ENCODE measurements at places on chromosomes 1 and 21.
A peak's percentile ranks its signal among the peaks of the same experiment; 100 is the strongest.

DNA sequence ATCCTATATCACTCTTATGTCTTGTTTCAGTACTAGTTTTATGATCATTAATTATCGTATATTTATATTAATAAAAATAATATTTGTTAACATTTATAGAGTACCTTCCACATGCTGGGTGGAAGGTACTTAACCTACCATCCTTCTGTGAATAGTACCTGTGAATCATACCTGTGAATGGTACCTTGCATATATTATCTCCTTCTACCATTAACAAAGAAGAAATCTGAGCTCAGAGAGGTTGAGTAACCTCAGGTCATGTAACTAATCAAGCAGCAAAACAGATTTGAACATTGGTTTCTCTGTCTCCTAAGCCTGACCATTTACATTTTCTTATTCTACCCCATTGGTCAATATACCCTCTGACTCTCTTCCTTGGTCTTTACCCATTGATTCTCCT lies 174.4 kb upstream of the UBE2U start:
- DNase-seq = no peak

DNA sequence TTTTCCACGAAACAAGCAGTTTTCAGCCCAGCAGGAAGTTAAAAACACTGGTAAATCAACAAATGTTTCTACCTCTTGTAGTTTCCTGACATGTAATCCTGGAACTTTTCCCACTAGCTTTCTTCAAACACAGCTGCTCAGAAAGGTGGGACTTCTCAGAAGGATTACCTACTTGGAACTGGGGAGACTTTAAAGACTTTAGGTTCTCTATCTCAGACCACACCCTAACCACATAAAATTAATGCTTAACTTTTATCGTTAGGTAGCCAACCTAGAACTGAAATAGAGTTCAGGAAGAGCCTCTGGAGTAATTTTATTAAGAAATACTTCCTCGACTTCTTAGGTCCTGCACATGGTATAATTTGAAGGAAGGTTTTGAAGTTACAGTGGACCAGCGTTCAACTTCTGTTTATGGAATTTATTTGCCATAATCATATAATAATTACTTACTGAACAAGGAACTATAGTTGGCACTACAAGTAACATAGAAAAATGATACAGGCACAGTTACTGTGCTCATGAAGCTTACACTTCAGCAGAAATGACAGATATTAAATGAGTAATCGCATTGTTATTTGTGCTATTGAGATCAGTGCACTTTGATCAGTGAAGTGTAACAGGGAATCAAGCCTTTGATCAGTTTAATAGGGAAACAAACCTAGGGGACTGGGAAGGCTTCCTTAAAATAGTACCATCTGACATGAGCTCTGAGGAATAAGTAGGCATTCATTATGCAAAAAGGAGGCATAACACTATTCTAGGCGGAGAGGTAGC lies at the start of gene BCL2L15:
Gene BCL2L15, minus strand, starts transcription at position 180 of the 774 bp plus-strand sequence. CDS start 206 bp downstream, outside the sequence.
- DNase-seq = no peak

DNA sequence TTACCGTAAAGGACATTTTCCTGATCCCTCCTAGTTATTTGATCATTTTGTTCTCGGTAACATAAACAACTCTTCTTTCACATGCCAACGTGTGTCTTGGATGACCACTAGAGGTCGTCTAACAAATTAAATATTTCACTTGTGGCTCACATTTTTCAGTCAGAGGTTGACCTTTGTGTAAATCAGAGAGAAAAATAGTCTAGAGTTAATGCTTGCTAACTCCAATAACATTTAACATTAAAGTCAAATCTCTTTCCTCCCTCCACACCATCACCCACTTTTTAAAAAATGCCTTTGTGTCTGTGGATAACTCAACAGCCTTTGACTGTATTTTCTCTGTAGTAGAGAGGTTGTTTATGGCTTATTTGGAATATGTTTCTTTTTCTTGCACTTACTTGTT lies 220.5 kb upstream of the B3GALT2 start:
- DNase-seq = peak; percentile 70

- DNase-seq = no peak
Observed at GRCh38 chr1:35345439-35345981, 77.0 kb downstream of the ZMYM4 start.

DNA sequence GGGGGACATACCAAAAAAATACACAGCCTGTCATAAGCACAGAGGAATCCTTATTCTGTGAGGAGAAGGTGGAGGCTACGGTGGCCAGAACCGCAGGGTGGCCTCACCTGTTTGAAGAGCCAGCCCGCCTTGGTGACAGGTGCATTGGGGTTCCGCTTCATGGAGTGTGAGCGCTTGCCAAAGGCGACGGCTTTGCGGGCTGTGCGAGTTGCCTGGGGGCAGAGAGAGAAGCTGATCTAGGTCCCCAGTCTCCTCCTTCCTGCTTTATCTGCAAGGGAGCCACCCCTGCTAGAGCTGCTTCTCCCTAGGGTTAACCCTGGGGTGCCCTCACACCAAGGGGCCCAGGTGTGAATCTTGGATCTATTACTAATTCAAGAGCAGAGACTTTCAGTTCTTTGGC lies 54.3 kb upstream of the GOLT1A start:
- DNase-seq = no peak

DNA sequence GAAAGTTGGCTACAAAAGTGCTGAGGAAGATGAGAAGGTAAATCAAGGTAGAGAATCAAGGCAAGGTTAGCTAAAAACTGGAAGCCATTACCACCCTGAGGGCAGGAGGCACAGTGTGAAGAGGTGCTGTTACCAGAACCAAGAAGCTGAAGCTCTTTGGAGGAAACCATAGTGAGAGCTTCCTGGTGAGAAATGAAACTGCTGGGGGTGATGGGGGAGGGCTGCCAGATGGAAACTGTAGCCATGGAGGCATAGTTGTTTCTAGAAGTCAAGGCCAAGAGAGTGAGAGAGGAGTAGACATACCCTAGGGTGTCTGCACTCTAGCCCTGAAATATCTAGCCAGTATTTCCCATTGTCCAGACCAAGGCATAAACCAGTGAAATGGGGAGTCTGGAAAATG lies 28.7 kb downstream of the IFI44 start:
- DNase-seq = no peak

Data from astrocyte of the hippocampus (primary cell).